ENCODE measurements at places on chromosomes 16 and 17. TPM values are rescaled to one million over a fixed set of nuclear protein-coding genes. Genes with fewer than 3 reads are reported as not detected.

The FBXW10 gene
- not detected for total RNA-seq

The TOP3A gene
- 22.4 TPM for total RNA-seq

The MAPK8IP3 gene
- total RNA-seq, result 63.4 TPM

The KRTAP4-6 gene
- not detected for total RNA-seq

The SLC52A1 gene
- total RNA-seq, result not detected

The KIF19 gene
- 0.26 TPM for total RNA-seq

The E4F1 gene
- total RNA-seq, result 37.3 TPM

The CHRNE gene
- total RNA-seq, result 0.39 TPM

The DNAI2 gene
- total RNA-seq, result not detected

The MYH1 gene
- not detected for total RNA-seq

Measured in epithelial cell of alveolus of lung (primary cell).